NCI-H2029 (cell line): ENCODE measurements at places on chromosomes 16 and 17.

GRCh38 chr17:49690256-49690655 is 12.4 kb upstream of the SPOP start:
- no peak for DNase-seq

GRCh38 chr16:79623824-79624223 is 23.3 kb upstream of the MAF start:
- DNase-seq, result no peak

- DNase-seq, result no peak
Observed at GRCh38 chr16:27253526-27253930, 15.0 kb downstream of the NSMCE1 start.

DNA sequence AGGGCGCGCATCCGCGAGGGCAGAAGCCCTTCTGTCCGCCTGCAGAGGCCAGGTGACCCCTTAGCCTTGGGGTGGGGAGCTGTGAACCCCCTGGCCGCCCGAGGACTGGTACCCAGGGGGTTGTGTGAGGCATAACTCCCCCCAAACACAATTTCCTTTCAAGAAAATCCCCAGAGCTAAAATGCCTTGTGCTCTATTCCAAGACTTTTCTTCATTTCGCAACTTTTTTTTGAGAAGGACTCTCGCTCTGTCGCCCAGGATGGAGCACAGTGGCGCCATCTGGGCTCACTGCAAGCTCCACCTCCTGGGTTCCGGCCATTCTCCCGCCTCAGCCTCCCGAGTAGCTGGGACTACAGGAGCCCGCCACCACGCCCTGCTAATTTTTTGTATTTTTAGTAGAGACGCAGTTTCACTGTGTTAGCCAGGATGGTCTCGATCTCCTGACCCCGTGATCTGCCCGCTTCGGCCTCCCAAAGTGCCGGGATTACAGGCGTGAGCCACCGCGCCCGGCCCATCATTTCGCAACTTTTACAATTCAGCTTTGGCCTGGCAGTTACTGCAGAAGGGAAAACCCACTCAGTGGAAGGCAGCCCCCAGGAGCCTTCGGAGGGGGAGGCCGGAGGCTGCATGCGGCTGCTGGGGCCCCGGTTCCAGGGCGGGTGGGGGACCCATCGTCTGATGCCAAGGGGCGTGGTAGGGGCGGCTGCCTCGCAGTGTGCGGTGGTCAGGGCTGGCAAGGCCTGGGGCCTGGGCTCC is 963 bp upstream of the APRT start:
- DNase-seq, result no peak

GRCh38 chr16:2724088-2724676 is 4.2 kb upstream of the PRSS27 start:
- no peak for DNase-seq

DNA sequence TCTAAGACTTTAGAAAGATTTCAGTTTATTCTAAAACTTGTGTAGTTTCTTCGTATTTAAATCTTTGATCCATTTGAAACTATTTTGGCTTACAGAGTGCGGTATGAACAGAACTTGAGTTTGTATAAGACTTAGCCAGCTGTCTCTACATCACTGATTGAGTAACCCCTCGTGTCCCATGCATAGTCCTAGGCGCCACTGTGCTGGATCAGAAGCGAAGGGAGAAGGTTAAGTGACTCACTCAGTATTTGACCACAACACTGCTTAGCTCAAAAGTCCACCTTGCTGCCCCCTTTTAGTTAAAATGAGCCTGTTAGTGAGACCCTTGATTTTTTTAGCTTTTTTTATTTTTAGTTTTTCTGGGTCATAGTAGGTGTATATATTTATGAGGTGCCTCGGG is 28.4 kb downstream of the CD300LB start:
- DNase-seq, result no peak

GRCh38 chr16:56298116-56298515 is 106.8 kb downstream of the GNAO1 start:
- DNase-seq, result peak; percentile 70

DNA sequence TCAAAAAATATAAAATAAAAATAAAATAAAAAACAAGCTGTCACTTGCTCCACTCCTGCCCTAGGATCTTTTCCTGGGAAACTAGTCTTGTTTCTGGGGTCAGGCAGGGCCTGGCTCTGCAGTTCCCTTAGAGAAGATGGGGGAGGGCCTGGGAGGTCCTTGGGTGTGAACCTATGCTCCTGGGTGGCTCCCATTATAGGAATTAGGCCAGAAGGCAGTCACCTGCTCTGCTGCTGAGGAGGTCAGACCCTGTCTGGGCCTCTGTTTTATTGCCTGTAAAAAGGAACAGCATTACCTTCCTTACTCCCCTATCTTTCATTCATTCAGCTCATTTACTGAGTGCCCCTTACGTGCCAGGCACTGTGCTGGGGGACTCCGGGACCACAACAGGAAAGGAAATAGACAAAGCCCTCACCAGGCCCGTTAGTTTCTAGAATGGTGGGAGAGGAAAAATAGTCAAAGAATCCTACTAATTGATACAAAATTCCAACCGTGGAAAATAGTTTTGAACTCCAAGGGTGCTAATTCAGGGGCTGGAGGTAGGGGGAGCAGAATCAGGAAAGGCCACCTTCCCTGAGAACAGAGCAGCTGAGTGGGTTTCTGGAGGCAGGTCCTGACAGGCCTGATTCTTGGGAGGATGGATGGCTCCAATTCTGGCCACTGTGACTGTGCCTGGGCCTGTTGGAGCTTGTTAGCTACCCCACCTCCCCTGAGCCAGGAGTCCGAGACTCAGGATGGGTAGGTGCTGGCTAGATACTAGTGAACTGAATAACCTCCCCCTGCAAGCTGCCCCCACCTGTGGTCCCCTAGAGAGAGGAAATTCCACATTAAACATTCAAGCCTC is 1.3 kb upstream of the SLC46A1 start:
- no peak for DNase-seq

GRCh38 chr17:42287305-42287976 is 857 bp upstream of the STAT5A start:
- no peak for DNase-seq

GRCh38 chr16:12618515-12618914 is 185.2 kb downstream of the CPPED1 start:
- no peak for DNase-seq

- no peak for DNase-seq
Observed at GRCh38 chr17:9817086-9817485, 4.8 kb downstream of the GSG1L2 start.

DNA sequence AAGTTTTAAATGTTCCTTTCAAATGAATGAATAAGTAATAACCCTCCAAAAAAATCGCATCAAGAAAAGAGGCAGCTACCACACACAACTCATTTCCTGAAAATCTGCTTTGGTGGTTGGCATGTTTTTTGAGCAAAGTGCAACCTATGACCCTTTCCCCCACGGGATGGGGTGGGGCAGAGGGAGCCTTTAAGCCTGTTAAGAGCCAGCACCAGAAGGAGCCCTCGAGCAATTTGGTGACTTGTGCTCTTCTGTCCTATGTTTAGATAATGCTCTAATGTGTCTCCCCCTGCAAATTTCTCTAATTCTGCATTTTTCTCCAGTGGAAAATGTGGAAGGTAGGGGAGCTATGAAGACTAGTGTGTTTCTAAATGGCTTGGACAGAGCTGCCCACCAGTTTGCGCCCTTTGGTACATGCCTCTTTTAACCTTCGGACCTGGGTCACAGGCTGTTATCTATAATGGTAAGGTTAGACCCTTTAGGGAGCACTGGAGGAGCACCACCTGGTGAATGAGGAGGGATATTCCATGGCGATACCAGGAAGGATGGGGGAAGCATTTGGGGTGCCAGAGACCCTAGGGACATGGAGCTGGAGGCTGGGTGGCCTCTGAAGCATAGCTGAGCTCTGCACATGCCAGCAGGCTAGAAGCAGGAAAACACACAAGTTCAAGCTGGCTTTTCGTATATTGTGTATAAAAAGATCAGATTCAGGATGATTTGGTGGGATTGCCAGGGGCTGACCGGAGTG is 1.6 kb downstream of the PYCARD start:
- no peak for DNase-seq
